ENCODE measurements at places on chromosomes 3 and 15.

GRCh38 chr3:71912839-71913495 lies 128.0 kb upstream of the PROK2 start:
- no peak for DNase-seq

DNA sequence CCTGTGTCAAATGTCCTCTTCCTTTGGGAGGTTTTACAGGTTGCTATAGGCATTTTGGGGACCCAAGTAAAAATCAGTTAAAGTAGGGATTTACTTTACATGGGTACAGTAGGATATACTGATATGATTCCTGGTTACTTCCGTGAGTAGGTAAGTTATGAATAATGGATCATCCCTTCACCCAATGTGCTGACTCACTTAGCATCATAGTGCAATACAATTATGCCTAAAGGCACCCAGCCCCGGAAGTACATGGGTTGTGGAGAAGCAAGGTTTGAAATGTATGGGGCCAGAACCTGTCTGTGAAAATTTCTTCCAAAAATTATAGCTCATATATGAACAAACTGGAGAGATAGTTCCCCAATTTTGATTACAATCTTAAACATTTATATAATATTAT lies 64.0 kb downstream of the GLB1 start:
- no peak for DNase-seq

- no peak for DNase-seq
These were observed 9.1 kb downstream of the LIPC start for GRCh38 chr15:58440922-58441321.

DNA sequence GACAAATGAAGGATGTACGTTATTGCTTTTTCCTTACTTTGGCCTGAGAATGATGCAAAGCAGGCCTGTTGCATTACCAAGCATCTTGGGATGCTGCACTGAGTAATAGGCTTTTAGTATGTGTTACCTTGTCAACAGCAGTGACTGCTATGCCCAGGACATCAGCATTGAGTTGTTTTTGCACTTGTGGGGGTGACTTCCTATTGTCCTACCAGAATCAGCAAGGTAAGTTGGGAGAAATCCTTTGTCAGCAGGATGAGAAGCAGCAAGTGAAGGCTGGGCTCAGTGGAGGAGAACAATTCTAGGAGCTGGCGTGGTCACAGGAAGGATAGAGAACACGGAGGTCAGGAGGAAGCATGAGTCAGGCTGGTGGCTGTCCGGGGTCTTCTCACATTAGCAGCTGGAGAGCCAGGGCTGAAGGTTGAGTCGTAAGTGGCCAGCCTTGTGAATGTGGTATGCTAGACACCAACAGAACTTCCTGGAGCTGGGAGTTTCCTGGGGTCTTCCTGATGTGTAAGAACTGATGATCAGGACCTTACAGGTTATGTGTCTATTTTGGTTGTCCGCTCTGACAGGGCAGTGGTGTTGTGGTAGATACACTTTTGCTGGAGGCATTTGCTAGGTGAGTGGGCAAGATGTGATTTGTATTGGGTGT lies 142.7 kb downstream of the FNDC3B start:
- peak; percentile 79 for DNase-seq

- no peak for DNase-seq
These were observed 53.6 kb upstream of the TRPM1 start for GRCh38 chr15:31155151-31155550.

GRCh38 chr3:187748050-187748481 lies 2.8 kb upstream of the BCL6 start:
- DNase-seq: peak; percentile 87

DNA sequence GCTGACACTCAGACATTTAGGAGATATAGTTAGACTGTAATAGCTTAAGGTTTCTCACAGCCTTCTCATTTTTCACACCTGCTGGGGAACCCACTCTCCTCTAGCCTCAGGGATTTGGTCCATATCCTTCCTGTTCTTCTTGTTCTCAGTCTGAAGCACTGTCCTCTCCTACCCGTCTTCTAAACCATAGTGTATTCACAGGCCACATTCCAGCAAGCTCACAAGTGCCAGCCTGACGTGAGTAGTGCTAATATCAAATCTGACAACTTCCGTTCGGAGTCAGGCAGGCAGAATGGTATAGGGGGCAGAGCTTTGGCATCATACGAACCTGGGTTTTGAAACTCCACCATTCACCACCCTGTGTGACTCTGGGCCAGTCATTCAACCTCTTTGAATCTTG lies 6.9 kb upstream of the CA12 start:
- DNase-seq: no peak

GRCh38 chr15:62825191-62825590 lies 217.4 kb upstream of the TPM1 start:
- DNase-seq: no peak

GRCh38 chr15:55007561-55007960 lies 189.2 kb downstream of the RSL24D1 start:
- DNase-seq: no peak

DNA sequence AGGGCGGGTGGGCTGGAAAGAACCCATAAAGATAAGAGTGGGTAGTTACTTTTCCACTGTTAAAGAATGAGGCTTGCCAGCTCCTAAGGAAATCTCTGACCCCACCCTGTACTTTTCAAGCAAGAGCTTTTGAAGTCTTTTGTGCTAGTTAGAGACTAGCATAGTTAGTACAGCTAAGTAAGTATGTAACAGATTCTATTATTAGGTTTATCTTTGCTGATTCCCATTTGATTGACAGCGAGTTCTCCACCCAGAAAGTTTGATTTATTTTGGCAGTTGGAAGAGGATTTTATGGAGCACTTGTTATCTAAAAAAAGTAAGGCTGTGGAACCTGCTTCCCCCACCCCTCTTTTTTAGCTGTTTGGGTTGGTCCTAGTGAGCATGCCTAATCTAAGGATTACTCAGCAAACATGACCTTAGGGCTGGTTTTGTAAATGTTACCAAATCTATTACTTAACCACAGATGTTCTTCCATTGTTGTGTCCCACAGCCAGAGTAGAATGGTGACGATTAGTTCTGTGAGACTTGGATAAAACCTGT lies 57.6 kb downstream of the FNDC3B start:
- DNase-seq: peak; percentile 71

DNA sequence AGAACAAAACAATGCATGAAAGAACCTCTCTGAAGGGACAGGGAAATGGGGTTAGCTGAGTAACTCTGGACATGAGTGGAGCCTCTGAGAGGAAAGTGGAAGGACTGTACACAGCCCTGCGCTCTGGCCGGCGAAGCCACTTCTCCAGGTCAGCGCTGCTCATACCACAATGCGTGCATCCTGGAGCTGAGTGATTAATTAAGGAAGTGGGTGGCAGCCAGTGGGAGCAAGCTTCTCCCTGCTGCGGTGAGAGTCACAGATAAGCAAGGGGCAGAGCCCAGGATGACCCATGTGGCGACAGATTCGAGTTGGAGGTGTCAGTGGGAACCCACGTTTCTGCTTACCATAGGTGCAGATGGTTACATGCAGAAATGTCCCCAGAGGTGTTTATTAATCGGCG lies 48.0 kb downstream of the KLF15 start:
- no peak for DNase-seq

DNA sequence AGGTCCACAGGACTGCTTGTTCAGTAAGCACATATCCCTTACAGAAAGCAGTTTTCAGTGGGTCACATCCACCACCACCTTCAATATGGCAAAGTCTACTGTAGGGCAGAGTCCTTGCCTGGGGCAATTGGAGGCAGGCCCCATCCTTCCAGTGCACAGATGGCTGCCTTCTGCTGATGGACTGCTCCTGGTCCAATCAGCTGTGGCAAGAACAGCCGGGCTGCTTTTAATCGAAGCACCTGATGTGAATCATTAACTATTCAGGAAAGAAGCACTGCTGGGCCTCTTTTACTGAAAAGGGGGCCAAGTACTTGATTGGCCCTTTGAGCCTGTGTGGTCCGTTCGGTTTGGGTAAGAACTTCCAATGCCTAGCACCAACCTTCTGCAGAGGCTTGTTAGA lies 24.4 kb downstream of the LARS2 start:
- DNase-seq: no peak

GRCh38 chr3:33438881-33439545 lies 1.2 kb downstream of the UBP1 start:
- DNase-seq: peak; percentile 18

DNA sequence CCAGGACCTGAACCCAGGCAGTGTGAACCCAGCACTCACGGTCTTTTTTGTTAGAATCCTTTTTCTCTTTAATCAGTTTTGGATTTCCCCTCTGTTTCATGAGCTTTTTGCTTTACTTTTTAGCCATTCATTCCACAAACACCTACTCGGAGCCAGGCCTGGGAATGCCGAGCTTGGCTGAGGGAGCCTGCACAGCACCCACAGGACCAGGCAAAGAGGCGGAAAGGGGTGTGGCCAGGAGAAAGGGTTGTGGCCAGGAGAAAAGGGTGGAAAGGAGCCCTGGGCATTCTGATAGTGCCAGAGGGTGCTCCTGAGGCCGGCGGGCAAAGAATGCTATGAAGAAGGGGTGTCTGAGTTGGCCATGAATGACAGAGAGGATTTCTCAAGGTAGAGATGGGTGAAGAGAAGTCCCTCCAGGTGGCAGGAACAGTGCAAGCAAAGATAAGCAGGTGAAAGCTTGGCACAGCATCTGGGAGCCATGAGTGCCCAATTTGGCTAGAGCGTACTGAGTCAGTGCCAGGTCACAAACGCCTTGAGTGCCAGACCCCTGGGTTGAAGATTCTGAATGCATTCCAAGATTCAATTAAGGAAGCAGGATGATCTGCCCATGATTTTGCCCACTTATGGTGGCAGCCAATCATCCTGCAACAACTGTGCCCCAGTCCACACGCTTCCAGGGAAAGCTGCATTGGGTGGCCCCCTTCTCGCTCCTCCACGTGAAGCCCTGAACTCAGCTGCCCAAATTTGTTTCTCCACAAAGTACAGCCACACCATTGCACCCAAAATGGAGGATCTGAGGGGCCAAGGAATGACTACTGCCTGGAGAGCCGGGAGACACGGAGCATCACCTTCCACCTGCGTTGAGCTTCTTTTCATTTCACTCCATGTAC lies 157.2 kb downstream of the XXYLT1 start:
- no peak for DNase-seq

GRCh38 chr3:141201122-141201521 lies 30.5 kb upstream of the PXYLP1 start:
- no peak for DNase-seq

- DNase-seq: no peak
These were observed 209.2 kb upstream of the CDIN1 start for GRCh38 chr15:36370051-36370730.

GRCh38 chr3:23667536-23668429 lies 138.0 kb upstream of the UBE2E1 start:
- no peak for DNase-seq

GRCh38 chr3:151281671-151282324 lies 3.5 kb upstream of the P2RY14 start:
- DNase-seq: peak; percentile 92

- peak; percentile 89 for DNase-seq
These were observed 166.9 kb downstream of the UACA start for GRCh38 chr15:70596354-70597055.

DNA sequence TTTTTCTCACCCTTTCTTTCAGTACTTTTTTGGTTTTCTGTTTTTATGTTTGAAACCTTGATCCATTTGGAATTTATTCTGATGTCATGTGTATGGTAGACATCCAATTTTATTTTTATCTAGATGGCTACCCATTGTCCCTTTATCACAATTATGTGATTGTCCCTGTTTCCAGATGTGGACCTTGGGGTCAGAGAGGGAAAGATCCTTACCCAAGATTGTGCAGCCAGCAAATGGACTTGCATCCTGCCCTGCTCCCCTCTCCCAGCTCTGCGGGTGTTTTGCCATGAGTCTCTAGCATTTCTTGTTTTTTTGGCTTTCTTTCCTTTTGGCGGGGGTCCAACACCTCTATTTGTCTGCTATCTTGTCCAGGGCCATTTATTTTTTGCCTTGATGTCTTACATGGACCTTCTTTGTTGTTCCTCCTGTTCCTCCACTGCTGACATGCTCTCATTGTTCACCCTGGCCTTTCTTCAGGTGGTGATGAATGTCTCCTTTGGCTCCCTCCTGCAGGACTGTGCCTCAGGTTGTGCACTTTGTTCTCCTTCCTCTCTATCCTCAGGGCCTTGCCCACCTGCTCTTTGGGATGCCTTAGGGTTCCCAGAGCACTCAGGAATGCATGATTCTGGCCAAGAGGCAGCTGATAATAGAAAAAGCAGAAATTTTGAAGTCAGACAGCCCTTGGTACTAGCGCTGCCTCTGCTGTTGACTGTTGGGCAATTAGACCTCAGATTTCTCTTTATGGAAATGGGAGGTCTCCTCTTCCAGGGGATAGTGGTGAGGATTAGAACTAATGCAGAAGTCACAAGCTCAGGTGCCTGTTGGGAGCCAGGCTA lies 84.3 kb downstream of the EEFSEC start:
- DNase-seq: no peak

GRCh38 chr3:143098032-143098764 lies 21.4 kb upstream of the CHST2 start:
- DNase-seq: no peak

DNA sequence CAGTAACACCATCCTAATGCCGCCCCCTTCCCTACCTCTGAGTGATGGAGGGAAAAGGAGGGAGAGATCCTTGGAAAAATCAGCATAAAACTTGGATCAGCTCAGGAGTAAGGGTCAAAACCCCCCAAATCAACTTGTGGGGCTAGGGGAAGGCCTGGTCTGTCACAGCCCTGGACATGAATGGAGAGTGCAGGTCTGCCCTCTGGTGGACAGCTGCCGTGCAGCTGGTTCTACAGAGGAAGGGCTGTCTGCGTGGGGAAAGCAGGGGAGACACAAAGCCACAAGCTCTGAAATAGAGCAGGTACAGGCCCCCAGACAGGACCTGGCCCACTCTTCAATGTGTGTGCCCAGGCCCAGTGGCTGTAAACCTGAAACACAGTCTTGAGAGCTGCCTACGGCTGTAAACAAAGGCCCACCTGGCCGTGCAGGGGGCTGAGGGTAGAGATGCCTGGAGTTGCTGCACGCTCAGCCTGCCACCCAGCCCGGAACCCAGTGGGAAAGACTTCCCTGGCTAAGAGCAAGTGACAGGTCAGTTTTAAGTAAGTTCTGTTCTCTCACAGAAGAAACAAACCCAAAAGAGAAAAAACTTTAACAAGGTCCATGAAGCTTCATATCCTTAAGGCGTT lies 16.4 kb downstream of the CLK3 start:
- peak; percentile 41 for DNase-seq

GRCh38 chr15:83288381-83288801 lies 3.9 kb upstream of the BNC1 start:
- DNase-seq: no peak

GRCh38 chr15:92930776-92931175 lies 30.7 kb downstream of the CHD2 start:
- peak; percentile 70 for DNase-seq

DNA sequence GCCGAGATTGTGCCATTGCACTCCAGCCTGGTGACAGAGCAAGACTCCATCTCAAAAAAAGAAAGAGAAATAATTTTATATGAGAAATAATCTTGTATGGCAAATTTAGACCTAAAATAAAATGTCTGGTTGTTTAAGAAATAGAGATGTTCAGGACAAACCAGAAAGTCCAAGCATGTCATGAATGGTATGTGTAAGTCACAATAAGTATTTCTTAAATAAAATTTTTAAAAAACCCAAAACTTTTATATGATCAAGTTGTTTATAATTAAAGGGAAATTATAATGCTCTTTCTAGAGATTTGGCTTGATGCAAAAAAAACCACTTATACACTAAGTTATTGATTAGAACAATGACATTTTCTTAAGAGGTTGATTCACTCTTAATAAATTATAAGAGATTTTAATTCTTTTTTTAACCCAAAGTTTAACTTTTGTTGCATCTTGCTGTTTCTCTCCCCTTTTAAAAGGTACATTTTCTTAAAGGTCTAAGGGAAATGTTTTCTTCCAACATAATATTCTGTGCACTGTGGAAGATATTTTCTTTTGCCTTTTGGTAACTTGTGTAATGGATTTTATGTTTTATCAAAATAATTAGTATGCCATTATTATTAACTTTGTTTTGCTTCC lies 105.7 kb downstream of the RTP4 start:
- DNase-seq: no peak

GRCh38 chr15:66701422-66702034 lies 508 bp upstream of the SMAD6 start:
- DNase-seq: peak; percentile 38

All from brain microvascular endothelial cell (primary cell).